ENCODE measurements at places on chromosomes 4 and X. TPM values are rescaled to one million over a fixed set of nuclear protein-coding genes. Genes with fewer than 3 reads are reported as not detected.
A peak's percentile ranks its signal among the peaks of the same experiment; 100 is the strongest.

The TDO2 gene
- 0.08 TPM for polyA plus RNA-seq

The KLB gene
- polyA plus RNA-seq = 0.06 TPM

The SLC25A5 gene
- 164 TPM for polyA plus RNA-seq

The TLR10 gene
- polyA plus RNA-seq = 0.37 TPM

The SRPX gene
- 68.8 TPM for polyA plus RNA-seq

The RTL9 gene
- 2.7 TPM for polyA plus RNA-seq

DNA sequence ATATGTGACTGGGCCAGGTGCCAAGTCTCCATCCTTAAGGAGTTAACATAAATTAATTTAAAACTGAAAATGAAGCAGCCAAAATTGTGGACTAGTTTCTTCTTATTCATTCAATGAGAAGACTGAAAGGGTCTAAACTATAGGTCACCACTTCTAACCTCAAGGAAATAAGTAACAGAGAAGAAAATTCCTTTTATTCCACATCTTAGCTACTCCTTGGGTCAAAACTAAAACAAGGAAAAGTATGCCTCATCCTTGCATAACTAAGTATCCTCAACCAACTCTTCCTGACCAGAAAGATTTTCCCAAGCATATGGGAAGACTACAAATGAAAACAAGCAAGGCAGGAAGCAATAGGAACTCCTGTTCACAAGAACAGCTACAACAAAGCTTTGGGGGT is 71.2 kb downstream of the ZNF827 start:
- DNase-seq = no peak

GRCh38 chr4:80811406-80811805 is 219.1 kb upstream of the BMP3 start:
- no peak for DNase-seq

DNA sequence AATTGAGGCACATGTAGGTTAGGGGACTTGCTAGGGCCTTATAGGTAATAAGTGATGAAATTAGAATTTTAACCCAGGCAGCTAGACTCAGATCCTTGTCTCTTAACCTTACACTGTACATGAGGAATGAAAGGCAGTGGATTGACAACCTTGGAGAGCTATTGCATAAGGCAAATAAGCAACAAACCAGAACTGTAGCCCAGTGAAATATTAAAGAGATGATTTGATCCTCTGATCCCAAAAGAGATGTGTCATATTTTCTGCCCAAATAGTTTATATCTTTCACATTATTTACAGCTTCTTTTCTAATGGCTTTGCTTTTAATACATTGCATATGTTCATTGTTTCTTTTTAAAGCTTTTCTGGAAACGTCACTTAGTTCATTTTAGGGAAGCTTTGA is 252.6 kb downstream of the ANK2 start:
- peak; percentile 67 for DNase-seq

DNA sequence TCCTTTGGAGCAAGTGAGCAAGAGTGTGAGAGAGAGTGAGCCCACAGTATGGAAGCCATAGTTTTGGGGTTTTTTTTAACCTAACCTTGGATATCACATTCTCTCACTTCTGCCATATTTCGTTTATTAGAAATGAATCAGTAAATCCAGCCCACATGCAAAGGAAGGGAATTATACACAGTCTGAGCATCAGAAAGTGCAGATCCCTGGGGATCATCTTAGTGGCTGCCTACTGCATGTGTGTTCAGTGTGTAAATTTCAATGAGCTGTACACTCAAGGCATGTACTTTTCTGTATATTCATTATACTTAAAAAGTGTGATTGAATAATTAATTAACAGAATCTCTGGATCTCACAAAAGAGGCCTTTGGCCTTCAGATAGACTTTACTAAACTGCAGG is 133.8 kb upstream of the PRPS2 start:
- DNase-seq = no peak

- DNase-seq = no peak
Observed at GRCh38 chrX:85851418-85851817, 195.9 kb downstream of the CHM start.

DNA sequence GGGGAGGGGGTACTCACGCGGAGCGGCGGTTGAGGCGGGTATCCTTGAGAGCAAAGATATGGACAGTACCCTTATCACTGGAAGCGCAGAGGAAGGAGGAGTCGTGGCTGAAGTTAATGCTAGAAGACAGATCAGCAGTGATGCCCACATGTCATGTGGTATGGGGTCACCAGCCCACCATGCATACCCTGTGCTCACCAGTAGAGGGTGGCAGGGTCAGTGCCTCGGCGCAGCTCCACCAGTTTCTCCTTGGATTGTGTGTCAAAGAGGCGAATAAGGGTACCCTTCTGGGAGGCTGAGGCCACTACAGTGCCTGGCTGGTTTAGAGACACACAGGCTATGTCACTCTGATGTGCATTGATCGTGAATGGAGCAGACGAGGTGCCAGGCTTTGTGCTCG is 1.5 kb upstream of the PRAF2 start:
- DNase-seq = no peak

GRCh38 chr4:34157547-34157946 is 2086.8 kb downstream of the ARAP2 start:
- DNase-seq = no peak

- no peak for DNase-seq
Observed at GRCh38 chr4:16609170-16609758, 289.2 kb downstream of the LDB2 start.

DNA sequence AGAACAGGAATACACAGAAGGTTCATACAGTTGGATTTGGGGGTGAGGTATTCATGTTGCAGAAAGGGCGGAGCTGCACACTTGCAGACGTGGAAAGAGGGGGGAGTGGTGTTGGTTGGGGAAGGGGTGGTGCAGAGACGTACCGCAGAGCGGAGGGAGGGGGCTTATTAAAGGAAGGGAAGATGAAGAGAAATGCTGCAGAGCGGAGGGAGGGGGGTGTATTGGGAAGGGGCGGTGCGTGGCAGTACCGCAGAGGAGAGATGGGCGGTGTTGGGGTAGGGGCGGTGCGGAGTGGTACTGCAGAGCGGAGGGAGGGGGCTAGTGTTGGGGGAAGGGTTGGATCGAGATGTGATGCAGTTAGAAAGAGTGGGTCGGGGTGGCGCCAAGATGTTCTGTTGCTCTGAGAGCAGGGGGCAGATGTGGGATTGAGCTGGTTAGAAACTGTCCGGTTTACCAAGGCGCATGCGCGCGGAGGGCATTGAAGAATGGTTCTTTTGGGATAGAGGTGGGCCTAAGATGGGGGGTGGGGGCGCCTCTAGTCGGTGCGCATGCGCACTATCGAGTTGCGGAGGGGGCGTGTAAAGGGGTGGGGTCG is 900 bp downstream of the TRO start:
- peak; percentile 73 for DNase-seq
